ENCODE measurements at places on chromosomes 6 and 20.

DNA sequence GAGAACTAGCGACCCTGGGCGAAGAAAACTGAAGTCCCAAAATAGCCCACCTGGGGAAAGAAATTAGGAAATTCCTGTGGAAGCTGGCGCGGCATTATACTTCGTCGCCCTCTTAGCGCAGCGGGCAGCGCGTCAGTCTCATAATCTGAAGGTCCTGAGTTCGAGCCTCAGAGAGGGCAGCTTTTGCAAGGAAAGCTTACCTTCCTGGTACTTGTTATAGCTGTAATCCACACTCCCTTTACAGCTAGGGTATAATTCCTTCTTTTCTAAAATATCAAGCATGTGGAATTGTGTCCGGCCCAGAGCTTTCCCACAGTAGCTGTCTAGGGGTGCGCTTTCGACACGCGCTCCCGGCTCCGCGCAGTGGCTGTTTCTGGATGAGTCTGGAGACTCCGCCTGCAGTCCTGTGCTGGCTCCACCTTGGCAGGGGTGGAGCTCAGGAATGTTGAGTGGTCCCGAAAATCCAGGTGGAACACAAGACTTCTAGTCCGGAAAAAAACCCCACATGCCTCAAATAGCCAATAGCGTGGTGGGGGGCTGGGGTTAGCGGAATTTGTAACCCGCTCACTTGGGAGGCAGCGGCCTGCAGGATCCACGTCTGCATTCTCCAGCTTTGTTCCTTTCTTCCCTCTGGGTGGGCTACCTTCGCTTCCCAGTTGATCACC, 83.7 kb upstream of the ZNF322 start:
- no peak for DNase-seq

DNA sequence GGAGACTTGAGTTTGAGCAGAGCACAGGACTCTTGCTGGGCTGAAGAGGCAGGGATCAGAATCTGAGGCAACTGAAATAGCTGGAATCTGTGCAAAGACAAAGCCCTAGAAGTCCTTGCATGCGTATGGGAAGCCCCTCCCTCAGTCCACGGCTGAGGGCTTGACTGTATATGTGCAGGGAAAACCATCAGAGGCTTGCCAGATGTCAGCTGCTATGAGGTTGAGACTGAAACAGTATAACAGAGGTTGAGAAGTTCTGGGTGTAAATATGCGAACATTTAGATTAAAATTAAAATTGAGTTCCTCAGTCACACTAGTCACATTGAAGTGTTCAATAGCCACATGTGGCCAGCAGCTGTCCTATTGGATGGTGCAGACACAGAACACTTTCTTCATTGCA, 108.8 kb upstream of the NEDD9 start:
- DNase-seq: no peak

DNA sequence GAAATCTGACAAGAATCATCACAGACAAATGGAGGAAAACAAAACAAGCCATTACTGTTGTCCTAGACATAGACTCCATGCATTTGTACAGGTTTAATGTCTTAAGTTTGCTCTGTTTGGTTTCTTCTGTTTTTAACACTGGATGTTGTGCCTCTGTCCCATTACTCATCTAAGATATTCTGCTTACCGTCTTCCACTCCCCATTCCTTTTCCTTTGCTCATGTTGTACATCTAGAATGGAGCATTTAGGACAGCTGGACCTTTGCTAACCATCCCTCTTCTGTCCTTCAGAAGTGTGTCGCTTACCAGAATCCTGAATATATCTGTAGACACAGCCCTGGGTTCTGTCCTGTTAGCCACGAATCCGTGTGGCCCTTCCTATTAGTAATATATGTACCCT, 35.2 kb downstream of the RAB22A start:
- no peak for DNase-seq

DNA sequence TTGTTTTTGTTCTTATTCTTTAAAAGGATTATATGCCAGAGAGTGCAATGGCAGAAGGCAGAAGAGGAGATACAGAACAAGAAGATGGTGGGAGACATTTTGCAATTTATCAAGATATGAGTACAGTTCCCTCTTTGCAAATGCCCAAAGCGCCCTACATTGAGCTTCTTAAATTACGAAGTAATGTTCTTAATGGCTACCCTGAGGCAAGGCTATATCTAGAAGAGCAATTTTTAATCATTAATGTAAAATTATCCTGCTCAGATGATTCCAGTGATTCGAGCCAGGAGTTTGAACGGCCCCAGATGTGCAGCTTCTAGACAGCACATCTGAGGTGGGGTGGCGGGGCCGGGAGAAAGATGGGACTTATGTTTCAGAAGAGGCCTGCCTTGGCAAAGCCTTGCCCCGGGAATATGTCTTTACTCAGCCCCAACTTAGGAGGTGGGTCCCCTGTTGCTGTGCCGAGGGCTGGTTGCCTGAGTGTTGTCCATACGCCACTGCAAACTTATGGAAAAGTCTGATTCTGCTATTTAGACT, 84.9 kb upstream of the MLN start:
- no peak for DNase-seq

DNA sequence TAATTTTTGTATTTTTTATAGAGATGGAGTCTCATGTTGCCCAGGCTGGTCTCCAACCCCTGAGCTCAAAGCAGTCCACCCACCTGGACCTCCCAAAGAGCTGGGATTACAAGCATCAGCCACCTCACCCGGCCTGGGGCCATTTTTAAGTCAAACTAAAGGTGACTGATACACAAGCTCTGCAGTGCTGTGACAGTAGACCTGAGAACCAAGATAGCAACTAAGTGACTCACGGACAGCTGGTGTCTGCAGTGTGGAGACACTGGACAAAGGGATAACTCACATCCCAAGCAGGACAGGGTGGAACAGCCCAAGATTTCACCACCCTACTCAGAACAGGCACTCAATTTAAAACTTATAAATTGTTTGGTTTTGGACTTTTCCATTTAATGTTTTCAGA, 402.5 kb downstream of the CD83 start:
- DNase-seq: no peak

- no peak for DNase-seq
Measured at GRCh38 chr6:150813319-150813992, 52.0 kb upstream of the MTHFD1L start.

DNA sequence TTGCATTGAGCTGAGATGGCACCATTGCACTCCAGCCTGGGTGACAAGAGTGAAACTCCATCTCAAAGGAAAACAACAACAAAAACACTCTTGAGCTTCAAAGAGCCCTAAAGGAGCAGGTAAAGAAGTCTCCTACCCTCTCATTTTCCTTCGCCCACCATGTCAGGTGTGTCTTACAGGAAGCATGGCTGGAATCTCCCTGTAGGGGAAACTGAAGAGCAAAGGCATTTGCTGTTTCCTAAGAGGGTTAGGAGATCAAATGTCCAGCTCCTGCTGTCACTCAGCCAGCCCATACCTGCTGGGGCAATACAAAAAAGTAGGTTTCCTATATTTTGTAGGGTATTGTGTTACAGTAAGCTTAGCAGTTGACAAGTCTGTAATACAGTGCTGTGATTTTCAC, 43.3 kb downstream of the SPATA2 start:
- DNase-seq: no peak

- DNase-seq: no peak
Measured at GRCh38 chr6:71164890-71165289, 123.7 kb upstream of the OGFRL1 start.

DNA sequence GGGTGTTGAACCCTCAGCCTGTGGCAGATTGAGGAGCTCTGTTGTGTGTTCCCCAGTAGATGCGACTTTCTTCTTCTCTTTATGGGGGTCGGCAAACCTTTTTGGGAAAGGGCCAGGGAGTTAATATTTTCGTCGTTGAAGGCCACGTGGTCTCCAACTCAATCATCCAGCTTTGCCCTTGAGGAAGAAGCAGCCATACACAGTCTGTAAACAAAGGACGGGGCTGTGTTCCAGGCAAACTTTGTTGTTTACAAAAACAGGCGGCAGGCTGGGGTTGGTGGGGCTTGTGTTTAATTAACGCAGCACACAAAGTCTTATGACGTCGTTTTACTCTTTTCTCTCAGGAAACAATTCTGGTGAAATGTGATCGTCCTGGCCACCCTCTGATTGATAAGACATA, 20.2 kb downstream of the KIF25 start:
- no peak for DNase-seq

- no peak for DNase-seq
Measured at GRCh38 chr20:47351643-47352331, 4.7 kb downstream of the ZMYND8 start.

DNA sequence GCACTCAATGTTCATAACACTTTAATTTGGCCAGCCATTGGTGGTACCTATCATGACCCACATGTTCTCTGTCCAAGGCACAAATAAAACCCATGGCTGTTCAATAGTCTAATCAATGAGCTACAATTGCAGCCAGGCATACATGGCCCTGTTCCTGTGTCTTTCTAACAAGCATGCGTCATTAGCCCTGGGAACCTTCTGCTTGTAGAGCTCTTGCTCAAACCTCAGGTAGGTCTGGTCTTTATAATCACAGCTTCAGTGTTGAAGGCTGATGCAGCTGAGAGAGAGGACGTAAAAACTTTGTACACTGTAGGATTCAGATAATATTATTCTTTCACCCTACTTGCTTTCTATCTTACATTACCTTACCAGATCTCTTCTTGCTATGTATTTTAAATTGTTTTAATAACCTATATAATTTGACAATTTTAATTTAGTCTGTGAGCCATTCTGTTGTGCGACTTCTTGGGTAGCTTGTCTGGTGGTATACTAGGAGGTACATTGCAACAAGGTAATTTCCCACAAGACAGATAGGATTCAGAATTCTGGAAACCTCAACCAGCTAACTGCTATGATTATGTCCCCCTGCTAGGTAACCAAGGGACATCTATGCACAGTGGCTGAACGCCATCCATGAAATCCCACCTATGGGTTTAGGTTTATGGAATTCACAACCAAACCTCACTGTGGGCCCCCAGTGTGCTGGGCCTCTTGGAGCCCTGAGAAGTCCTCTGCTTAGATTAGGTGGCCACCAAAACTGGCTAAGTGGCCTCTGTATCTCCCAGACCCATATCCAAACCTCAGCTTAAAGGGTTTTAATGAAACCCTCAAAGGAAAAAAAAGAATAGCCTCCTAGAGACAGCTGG, 55.4 kb upstream of the RIPOR2 start:
- no peak for DNase-seq

DNA sequence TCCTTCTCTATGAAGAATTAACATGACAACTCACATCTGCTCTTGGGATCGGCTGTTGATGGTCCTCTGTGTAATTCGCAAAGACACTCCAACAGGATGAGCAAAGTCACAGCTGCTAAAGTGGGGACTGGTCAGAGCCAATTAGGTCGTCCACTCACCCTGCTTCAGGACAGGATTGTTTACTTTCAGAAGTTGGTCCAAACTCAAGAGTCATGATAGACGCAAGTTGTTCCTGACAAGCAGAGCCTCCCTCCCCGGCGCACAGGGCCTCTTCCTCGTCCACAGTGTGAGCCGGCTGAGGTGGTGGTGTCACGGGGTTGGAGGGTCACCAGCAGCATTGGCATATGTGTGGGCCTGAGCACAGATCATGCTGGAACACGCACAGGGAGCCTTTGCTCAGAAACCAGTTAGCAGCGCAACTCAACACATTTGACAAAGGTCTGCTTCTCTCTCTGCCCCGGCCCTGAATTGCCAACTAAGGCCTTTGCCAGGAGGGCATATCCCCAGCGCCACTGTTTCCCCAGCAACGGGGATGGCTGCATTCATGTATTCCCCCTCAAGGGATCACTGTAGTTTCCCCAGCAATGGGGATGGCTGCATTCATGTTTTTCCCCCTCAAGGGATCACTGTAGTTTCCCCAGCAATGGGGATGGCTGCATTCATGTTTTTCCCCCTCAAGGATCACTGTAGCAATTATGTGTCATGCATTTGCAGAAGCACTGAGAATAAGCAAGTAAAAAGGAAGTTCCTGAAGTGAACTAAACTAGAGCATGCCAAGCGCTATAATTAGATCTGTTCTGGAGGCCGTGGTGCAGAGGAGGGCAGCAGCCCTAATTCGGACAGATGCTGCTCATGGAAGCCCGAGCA, 111.7 kb downstream of the THBS2 start:
- no peak for DNase-seq

- DNase-seq: no peak
Measured at GRCh38 chr20:49563015-49563980, 4.6 kb downstream of the PTGIS start.

All from C1 segment of cervical spinal cord (tissue), 14 donors.